ENCODE measurements at places on chromosomes 3 and 15. TPM values are rescaled to one million over a fixed set of nuclear protein-coding genes. Genes with fewer than 3 reads are reported as not detected.

Gene CCDC80
- polyA plus RNA-seq, result 2,264 TPM

Gene SLC25A26
- 30.1 TPM for polyA plus RNA-seq

Gene VEPH1
- 36.8 TPM for polyA plus RNA-seq

Gene STAG1
- polyA plus RNA-seq, result 21.1 TPM

Gene CTXND1
- not detected for polyA plus RNA-seq

Gene IL17RB
- polyA plus RNA-seq, result 0.79 TPM

Gene PARP3
- 64.0 TPM for polyA plus RNA-seq

Gene PCSK6
- polyA plus RNA-seq, result 0.19 TPM
